ENCODE measurements at places on chromosomes 1 and 21.

- no peak for DNase-seq
Observed at GRCh38 chr1:28371010-28371377, 1.5 kb downstream of the PHACTR4 start.

DNA sequence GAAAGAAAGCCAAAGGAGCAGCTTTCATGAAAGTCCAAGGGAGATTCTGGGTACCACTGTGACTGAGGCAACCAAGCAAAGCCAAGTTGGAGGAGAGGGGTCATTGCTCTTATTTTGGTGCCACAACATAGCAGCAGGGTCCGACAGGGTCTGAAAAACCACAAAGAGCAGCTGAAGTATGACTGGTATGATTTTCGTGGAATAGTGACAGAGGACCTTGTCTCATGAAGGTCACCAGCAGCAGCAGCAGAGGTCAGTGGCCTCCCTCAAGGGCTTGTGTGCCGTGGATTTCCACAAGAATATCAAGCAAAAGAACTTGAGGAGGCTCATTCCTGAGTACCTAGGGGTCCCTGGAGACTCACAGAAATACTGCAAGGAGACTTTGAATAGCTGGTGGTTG lies 160.9 kb upstream of the SYT6 start:
- no peak for DNase-seq

DNA sequence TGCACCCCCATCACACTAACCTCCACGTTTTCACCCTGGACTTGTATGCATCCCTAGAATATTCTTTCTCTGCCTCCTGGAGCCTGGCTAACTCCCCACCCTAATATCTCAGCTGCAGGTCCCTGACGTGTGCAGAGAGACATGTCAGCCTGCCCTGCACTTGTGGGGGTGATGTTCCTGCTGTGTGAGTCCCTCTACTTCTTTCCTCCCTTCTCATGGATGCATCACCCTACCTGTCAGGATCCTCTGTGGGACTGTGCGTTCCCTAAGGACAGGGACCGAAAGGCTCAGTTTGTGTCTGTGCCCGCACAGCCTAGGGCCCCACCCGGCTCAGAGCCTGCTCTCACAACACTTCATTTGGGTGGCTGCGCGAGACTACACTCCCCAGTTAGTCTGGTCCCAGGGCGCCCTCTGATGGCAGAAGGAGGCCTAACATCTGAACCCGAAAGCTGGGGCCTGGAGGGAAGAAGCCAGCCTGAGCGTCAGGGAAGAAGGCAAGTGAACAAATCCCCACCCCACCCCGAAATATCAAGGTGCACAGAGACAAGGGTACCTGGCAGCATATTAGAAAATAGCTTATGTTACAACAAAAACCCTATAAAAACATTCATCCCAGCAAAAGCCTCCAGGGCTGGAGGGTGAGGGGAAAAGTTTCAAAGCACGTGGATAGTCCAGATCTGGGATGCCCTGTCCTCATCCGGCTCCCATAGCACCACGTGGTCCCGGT lies 3.7 kb downstream of the CD52 start:
- DNase-seq, result peak; percentile 75

GRCh38 chr1:914131-914890 lies 9.4 kb upstream of the SAMD11 start:
- no peak for DNase-seq

DNA sequence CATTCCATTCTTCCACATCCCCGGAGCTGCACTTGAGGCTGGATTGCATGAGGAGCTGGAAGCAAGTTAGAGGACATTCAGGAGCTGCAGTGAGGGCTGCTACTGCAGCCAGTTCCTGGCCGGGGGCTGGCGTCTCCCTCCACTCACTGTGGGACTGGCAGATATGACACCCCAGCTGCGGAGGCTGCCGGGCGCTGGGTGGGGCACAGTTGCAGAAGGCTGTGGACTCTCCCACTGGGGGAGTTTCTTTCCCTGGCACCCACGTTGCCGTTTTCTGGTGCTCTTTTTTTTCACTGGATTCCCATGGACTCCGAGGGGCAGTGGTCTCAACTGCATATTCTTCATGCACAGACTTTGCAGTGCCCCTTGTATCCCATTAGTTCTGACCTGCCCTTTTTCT lies 351.1 kb upstream of the AJAP1 start:
- no peak for DNase-seq

DNA sequence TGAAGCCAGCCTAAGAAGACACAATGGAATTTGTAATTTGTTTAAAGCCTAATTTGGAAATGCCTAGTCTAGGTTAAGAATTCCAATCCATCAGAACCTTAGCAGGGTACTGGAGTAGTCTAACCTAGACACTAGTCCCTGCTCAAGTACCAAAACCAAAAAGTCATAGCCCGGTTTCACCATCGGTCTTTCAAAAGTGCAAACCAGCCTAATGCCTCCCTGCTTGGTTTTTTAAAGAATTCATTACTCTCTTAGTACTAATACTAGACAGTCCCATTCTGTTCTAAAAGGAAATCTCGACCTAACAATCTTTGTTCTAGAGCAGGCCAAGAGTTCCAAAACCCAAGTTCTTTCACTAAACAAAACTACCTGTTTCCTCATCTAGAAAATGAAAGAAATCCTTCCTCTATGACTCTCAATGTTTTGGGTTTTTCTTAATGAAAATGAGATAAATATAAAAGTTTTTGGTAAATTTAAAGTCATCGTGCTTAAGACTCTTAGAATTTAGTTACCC lies 2.6 kb downstream of the PUM1 start:
- no peak for DNase-seq

- DNase-seq, result no peak
Observed at GRCh38 chr1:82065916-82066315, 265.2 kb downstream of the ADGRL2 start.

DNA sequence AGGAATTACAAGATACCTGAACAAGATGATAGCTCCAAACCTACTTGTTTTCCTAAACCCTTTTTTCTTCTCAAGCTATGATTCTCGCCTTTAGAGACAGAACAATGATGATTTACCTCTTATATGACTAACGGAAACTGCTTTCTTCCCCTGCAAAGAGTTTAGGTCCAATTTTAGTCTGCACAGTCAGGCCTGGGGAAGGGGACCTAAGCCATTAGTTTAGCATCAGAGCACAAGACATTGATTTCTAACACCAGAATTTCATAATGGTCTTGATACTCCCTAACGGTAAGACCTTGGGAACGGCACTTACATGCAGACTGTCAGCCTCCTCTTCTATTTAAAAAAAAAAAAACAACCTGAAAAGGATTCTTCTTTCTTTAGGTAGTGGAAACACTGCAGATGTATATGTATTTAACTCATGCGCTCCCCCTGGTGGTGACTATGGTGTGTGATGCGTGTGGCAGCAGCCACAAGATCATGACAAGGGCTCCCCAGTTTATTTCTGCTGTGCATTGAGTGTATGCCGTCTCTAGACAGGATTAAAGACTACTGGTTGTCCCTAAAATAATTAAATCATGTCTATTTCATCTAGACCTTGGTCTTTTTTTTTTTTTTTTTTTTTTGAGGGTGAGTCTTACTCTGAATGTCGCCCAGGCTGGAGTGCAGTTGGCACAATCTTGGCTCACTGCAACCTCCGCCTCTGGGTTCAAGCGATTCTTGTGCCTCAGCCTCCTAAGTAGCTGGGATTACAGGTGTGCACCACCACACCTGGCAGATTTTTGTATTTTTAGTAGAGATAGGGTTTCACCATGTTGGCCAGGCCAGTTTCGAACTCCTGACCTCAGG lies 37.3 kb upstream of the TMEM222 start:
- DNase-seq, result peak; percentile 66

DNA sequence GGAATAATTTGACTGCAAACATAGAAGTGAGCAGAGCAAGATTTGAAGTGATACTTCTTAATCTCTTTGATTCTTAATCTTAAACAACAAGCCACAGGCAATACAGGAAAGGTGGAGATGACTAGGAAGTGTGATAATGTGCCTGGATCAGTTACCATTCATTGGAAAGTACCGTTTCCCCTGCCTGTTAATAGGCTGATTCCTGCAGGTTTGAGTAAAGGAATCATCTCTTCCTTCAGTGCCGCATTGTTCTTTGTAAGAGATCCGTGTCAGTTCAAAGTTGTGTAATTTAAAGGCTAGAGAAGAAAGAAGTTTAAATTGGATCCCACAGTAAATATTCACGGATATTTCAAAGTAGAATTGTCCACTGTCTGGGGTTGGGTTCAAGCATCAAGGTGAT lies 43.5 kb upstream of the BCL10 start:
- no peak for DNase-seq

- no peak for DNase-seq
Observed at GRCh38 chr1:70486676-70487458, 75.8 kb downstream of the CTH start.

GRCh38 chr1:159066108-159066507 lies 10.5 kb downstream of the AIM2 start:
- no peak for DNase-seq

DNA sequence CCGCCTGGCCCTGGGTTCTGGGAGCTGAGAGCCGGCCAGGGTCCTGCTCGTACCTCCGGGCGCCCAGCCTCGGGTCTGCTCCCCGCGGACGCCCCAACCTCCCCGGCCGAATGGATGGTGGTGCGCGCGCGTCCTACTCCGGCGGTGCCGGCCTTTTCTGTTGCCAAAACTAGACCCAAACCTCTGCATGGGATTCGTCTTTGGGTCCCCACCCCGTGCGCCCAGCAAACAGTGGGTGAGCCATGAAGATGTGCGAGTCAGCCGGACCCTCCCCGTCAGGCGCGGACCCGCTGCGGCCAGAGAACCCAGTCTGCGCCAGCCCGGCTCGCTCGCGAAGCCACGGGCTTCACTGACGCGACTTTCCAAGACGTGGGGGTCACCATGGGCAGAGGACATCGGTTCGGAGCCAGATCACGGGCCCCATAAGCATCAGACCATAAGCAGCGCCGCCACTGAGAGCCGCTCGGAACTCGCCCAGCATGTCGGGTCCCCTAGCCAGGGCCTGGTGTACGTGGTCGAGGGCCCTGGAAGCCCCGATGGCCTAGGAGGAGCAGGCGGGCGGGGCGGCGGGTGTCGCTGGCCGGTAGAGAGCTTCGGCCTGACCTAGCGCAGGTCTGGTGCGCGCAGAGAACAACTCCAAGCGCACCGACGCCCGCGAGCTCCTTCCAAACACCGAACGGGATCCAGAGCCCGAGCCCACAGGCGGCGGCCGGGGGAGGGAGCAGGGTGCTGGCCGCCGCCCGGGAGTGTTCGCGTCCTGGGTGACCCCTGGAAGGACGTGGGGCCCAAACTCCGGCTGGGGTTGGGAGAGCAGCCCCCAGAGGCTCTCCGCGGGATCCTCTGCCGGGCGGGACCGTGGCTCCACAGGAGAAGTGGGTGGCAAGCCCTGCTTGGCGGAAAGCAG lies 1.0 kb upstream of the TP73 start:
- no peak for DNase-seq

DNA sequence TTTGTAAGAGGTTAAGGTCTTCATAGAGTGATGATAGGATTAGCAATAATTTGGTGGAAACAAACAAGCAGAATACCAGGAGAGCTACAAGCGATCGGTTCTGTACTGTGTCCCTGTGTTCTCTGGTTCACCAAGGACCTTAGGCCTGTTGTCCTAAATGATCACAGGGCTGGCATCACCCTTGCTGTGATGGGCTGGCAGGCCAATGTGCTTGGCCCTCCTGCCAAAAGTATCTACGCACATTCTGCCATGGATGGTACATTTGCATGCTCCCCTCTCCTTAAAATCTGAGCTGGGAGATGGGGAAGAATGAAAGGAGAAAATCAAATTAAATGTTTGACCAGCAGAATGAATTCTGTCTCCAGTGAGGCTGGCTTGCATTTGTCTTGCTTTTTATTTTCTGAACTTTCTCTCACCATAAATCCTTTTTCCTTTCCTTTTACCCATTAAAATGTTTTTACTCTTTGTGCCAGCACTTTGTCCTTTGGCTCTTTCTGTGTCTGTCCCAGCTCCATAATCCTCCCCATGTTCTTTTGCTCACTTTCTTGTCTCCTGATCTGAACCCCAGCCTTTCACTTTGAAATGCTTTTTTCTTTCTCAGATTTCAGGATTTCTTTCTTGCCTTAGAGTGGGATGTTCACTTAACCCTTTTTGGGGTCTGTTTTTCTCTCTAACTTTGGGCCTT lies 51.7 kb downstream of the PBX1 start:
- peak; percentile 12 for DNase-seq

DNA sequence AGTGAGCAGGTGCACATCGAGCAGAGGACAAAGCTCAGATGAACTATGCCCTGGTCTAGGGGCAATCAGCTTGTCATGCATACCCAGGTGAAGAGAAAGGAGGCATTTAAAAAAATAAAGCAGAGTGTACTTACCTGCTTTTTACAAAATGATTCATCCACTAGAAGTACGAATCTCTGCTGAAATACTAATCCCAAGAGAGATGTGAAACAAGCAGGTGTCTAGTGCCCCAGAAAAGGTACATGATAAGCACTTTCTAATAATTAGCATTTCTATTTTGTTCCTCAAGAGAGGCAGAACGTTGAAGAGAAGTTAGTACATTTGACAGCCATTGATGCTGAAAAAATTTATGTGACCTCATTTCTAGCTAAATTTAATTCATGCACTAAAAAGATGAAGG lies 31.1 kb downstream of the CHODL start:
- no peak for DNase-seq

DNA sequence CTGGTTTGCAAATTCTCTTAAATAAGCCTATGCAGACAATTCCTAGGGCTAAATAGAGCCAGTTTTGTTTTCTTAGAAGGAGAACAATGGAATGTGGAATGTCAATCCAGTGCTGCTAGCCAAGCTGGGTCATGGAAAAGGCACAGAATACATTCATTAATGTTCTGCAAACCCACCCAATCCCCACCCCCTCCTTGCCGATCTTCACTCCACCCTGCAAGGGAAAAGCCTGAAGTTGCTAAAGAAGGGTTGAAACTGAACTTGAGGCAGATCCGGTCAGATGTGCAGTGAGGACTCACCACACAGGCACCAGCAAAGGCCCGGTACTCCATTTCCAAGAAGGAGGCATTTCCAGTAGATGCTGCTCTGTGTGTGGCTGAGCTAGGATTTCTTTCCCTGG lies 179.6 kb downstream of the PLPP3 start:
- DNase-seq, result no peak

- DNase-seq, result no peak
Observed at GRCh38 chr1:196056966-196057365, 551.3 kb downstream of the KCNT2 start.

GRCh38 chr1:157437296-157437695 lies 115.0 kb downstream of the FCRL5 start:
- DNase-seq, result no peak

GRCh38 chr1:225881081-225881958 lies 860 bp downstream of the TMEM63A start:
- peak; percentile 35 for DNase-seq

DNA sequence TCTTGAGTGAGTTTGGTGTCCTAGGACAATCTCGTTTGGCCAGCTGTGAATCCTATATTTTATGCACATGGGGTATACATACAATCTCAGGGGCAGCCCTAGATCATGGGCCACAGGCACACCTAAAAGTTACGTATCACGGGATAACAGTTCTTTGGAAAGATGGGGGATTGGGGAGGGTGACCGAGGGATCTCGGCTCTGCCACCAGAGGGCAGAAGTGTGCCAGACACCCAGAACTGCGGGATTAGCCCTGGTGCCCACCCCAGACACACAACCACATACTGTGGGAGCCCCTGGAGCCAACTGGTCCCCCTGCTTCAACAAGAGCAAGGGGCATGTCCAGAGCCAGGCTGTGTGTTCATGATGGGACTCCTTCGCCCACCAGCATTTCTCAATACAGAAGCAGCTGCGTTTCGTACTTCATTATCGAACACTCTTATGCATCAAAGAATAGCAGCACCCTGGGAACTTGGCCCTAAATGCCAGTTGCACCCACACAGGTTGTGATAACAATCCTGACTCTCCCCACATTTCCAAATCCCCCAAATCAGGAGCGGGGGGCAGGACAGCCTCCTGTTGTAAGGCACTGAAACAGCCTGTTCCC lies 37.4 kb downstream of the TMCO4 start:
- DNase-seq, result no peak

GRCh38 chr1:156445789-156446263 lies 54.7 kb downstream of the MEF2D start:
- DNase-seq, result peak; percentile 71

- no peak for DNase-seq
Observed at GRCh38 chr1:35488336-35488735, 68.9 kb downstream of the KIAA0319L start.

Data from amygdala (tissue), 56 donors.